Smooth muscle cell of the pulmonary artery (primary cell): ENCODE measurements at places on chromosomes 6 and 20. TPM values are rescaled to one million over a fixed set of nuclear protein-coding genes. Genes with fewer than 3 reads are reported as not detected.

The NRN1 gene
- total RNA-seq = 0.39 and 16.3 TPM in 2 replicates

The SYCP2L gene
- total RNA-seq = 0.07 TPM in 1 of 2 replicates, not detected in the other

The TP53TG5 gene
- 0.03 TPM in 1 of 2 replicates, not detected in the other for total RNA-seq

The MDFI gene
- 0.26 and 0.33 TPM in 2 replicates for total RNA-seq

The COL20A1 gene
- total RNA-seq = under 0.01 and 0.07 TPM in 2 replicates

The MICB gene
- 14.8 and 15.8 TPM in 2 replicates for total RNA-seq

The RSPO3 gene
- total RNA-seq = 1.7 and 8.0 TPM in 2 replicates

The CLVS2 gene
- total RNA-seq = not detected in 2 replicates
